Ovary (tissue), 10 donors: ENCODE measurements at places on chromosomes 5 and 9. TPM values are rescaled to one million over a fixed set of nuclear protein-coding genes. Genes with fewer than 3 reads are reported as not detected.

DNA sequence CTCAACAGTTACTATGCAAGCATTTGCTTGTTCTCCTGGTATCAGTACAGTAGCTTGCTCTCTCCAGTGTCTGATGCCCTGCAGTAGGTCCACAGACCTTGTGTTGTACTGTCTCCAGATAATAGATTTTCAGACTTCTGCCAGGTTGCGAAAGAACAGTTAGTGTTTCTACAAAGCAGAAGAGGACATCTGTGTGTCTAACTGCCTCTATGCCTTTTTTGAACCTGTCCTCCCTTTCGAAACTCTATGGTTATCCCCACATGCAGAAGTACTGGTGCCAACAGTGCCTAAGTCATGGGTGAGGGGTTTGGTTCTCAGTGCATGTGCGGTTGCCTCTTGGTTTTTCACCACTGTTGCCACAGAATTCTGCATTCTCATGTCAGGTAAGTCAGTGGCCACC, 45.9 kb downstream of the KCNN2 start:
- no peaks in the 10 kb centered on the region for H3K36me3 ChIP-seq
- H3K27me3 ChIP-seq = no peaks in the 10 kb centered on the region
- no peaks in the 10 kb centered on the region for H3K4me1 ChIP-seq
- no peak overlapping the region for H3K4me3 ChIP-seq
- DNase-seq = no peak

DNA sequence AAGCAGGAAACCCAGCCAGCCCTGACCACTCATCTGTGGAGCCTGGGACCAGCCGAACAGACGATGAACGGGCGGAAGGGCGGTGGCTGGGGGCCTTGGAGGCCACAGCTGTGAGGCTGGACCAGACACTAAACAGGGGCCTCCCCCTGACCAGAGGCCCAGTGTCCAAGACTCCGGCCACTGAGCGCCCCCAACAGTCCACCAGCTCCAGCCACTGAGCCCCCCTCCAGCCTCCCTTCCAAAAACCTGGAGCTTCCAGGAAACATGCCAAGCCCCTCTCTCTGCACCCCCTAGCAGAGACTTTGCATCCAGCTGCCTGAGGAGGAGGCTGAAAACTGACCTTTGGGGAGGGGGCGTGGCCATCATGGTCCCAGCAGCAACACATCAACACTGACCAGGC, 23.2 kb downstream of the CNTFR start:
- H3K36me3 ChIP-seq = no peaks in the 10 kb centered on the region
- no peak for DNase-seq
- no peak overlapping the region for H3K4me3 ChIP-seq
- no peaks in the 10 kb centered on the region for H3K27me3 ChIP-seq
- H3K4me1 ChIP-seq = peaks cover 2% of the 10 kb centered on the region

Gene AK1
- total RNA-seq = 154 TPM

- H3K27ac ChIP-seq = no peak overlapping the region
- no peaks in the 10 kb centered on the region for H3K36me3 ChIP-seq
- H3K27me3 ChIP-seq = no peaks in the 10 kb centered on the region
- no peaks in the 10 kb centered on the region for H3K4me1 ChIP-seq
- no peak overlapping the region for H3K4me3 ChIP-seq
- DNase-seq = no peak
Measured at GRCh38 chr5:54273715-54274114, 36.7 kb downstream of the ARL15 start.

GRCh38 chr5:179319123-179319522, 26.1 kb downstream of the ADAMTS2 start:
- no peak overlapping the region for H3K27ac ChIP-seq
- no peaks in the 10 kb centered on the region for H3K36me3 ChIP-seq
- DNase-seq = peak; percentile 7
- H3K27me3 ChIP-seq = no peaks in the 10 kb centered on the region
- H3K4me1 ChIP-seq = peaks cover 2% of the 10 kb centered on the region

Gene AIF1L
- 6.3 TPM for total RNA-seq

GRCh38 chr5:36602704-36603321, 3.6 kb upstream of the SLC1A3 start:
- no peaks in the 10 kb centered on the region for H3K4me1 ChIP-seq
- H3K27me3 ChIP-seq = no peaks in the 10 kb centered on the region
- H3K36me3 ChIP-seq = no peaks in the 10 kb centered on the region
- no peak overlapping the region for H3K27ac ChIP-seq
- no peak overlapping the region for H3K4me3 ChIP-seq
- DNase-seq = no peak

DNA sequence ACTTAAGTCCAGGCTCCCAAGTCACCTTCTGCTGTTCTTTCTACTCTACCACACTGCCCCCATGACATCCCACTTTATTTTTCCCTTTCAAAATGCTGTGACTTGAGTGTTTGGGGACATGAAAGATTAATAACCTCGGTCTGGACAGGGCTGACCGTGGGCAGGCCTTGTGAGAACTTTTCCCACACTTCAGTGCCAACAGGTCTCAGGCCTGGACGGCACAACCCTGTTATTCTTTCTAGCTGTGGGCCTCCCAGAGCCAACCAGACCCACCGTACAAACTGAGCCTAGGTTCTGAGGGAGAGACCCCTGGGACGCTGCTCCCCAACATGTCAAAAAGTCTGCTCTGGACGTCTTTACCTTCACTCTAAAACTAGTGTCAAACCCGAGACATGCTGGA, 153.4 kb downstream of the CEP120 start:
- no peaks in the 10 kb centered on the region for H3K27me3 ChIP-seq
- no peaks in the 10 kb centered on the region for H3K36me3 ChIP-seq
- no peak overlapping the region for H3K27ac ChIP-seq
- no peak overlapping the region for H3K4me3 ChIP-seq
- DNase-seq = no peak

Gene RNF183
- not detected for total RNA-seq

Gene CCNJL
- 6.3 TPM for total RNA-seq

DNA sequence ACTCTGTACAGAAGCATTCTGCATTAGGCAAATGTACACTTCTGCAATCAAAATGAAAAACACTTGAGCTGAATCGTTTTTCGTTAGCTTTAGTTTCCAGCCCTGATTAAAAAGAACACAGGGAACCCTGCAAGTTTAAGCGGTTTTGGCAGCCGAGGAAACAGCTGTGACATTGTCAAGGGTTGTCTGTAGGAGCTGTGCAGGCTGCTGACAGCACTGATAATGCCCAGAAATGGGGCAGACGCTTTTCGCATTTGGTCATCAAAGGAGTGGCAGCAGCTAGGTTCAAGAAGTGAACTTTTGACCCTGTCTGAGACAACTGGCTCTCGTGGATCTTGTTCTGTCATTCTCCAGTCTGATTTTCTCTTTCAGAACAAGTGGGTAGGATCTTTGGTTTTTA, 165.6 kb upstream of the CCDC152 start:
- H3K36me3 ChIP-seq = no peaks in the 10 kb centered on the region
- no peak overlapping the region for H3K27ac ChIP-seq
- H3K27me3 ChIP-seq = no peaks in the 10 kb centered on the region
